ENCODE measurements at places on chromosomes 3 and 15.
A peak's percentile ranks its signal among the peaks of the same experiment; 100 is the strongest.

DNA sequence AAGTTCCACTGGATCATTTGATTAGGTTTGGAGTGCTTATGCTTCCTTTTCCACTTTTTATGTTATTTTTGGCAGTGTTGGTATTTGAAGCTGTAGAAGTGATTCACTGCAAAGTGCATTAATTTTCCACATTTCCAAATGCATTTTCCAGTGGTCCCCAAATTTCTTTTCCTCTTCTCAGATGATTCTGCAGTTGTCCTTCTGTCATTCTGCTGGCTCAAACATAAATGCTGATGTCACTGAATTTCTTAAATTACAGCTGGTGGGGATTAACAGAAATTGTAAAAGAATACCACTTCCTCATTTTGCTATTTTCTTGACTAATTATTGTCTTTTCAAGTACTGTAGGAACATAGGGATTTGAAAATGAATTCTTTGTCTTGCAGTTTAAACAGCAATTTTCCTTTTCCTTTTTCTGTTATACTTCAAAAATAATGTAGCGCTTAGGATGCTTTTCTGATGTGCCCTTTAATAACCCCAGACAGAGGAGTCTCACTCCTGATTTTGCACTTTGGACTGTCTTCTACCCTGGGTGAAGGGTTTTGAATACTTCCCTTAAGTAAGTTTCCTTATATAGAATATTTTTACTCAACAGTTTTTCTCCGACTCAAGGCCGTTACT is 25.0 kb downstream of the MITF start:
- no peak for DNase-seq

- no peak for DNase-seq
Measured at GRCh38 chr3:46876313-46877300, 914 bp upstream of the PTH1R start.

GRCh38 chr3:163056874-163057497 is 1560.4 kb downstream of the OTOL1 start:
- DNase-seq, result peak; percentile 21

DNA sequence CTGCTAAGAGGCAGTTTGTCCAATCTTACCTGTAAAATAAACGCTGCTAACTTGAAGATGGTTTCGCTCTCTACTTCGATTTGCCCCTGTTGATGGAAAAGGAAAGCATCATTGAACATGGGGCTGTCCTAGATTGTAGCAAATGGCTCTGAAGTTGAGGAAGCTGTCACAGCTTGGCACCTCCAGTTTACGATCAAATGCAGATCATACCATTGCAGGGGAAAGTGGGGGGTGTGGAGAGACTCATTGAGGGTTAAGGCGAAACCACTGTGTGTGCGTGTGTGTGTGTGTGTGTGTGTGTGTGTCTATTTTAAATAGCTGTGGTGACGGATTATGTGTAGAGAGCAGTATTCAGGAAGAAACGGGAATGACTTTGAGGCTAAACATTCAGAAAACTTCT is 127.6 kb upstream of the LMOD3 start:
- DNase-seq, result no peak

- no peak for DNase-seq
Measured at GRCh38 chr3:3302964-3303363, 123.5 kb upstream of the CRBN start.

GRCh38 chr3:71601811-71602210 is 18.3 kb upstream of the FOXP1 start:
- DNase-seq, result no peak

DNA sequence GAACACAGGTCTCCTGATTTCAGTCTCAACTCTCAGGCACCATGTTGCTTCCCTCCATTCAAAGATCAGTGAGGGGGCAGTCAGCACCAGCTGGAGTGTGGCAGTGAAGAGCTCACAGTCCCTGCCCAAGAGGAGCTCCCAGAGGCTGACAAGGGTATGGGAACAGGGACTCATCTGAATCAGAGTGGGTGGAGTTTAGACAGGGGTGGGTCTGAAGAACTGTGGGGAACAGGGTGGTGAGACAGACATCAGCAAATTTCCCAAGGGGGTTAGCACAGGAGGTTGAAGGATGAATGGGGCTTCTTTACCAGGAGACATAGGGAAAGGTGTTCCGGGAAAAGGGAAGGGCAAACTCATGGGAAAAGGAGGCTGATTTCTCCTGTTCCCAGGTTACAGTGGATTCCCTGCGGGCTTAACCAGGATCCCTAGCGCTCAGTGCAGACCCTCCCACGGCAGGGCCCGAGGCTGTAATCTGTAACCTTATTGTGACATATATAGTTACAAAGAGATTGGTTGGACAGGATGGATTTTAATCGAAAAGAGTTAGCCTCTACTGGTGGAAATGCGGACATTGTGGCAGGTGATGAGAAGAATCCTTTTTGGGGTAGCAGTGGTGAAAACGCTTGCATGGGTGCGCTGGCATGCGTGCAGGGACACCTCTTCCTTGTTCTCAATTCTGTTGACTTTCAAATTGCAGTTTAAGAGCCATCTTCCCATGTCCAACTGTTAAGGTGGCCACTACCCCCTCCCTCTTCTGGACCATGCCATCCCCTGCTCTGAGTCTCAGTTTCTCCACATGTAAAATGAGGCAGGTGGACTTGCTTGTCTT is 160.3 kb downstream of the SMAD6 start:
- peak; percentile 70 for DNase-seq
